ENCODE measurements at places on chromosomes 3 and 15. TPM values are rescaled to one million over a fixed set of nuclear protein-coding genes. Genes with fewer than 3 reads are reported as not detected.

GRCh38 chr3:34475851-34476250 lies 677.4 kb downstream of the PDCD6IP start:
- no peak for DNase-seq

ALDH1A2 gene
- 0.66 TPM for total RNA-seq

DNA sequence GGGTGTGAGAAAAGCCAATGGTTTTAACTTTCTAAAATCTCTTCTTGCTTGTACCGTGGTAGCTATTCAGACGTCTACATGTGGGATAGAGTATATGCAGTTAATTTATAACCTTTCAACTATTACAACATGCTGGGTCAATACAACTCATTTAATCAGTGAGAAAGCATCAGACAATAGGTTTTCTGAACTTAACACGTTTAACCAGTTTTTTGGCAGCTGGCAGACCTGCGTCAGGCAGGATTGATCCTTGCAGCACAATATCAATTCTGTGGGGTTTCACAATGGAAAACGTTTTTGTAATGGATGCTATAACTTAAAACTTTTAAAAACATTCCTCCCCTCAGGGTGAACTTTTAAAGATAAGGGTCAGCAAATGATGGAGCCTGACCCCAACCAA lies 6.5 kb downstream of the GNB5 start:
- DNase-seq = no peak

EPHB1 gene
- total RNA-seq = 0.08 TPM

MKRN2OS gene
- 7.6 TPM for total RNA-seq

- DNase-seq = no peak
Observed at GRCh38 chr3:191175102-191175501, 23.9 kb upstream of the OSTN start.

DNA sequence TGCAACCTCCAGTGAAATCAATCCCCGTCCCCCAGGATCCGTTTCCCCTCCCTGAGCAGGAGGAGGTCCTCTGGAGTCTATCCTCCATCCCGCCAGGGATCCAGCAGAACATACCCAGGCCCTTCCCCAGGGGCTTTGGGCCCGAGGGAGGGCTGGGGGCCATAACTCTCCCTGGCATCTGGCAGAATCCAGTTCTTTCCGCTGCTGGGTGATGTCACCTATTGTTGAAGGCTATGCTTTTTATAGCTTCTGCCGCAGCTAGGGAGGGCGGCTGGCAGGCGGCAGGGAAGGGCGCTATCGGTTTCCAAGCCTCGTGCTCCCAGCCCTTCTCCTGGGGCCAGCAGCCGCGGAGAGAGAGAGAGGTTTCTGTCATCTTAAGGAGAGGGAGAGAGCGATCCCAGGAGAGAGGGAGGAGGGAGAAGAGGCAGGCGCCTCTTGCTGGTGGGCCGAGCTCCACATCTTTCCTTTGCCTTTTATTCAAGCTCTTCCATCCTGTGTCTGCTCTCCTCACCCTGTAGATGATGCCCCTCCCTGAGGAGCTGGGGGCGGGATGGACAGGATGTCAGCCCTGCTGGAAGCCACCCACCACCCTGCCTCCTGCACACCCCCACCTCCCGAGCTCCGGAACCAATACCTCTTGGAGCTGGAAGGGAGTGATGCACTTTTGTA lies 120.1 kb downstream of the ANP32A start:
- DNase-seq = no peak

DNA sequence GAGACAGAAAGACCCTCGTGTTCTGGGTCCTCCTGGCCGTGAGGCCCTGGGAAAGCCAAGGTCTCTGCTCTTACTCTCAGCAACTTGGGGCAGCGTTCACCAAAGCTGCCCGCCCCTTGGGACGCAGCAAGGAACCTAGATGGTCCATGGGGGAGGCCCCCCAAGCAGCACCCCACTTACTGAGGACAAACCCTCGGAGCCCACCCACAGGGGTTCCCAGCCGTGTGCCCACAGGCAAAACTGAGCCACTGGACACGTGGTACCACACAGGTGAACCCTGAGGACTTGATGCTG lies 166.2 kb upstream of the IQSEC1 start:
- no peak for DNase-seq

DNA sequence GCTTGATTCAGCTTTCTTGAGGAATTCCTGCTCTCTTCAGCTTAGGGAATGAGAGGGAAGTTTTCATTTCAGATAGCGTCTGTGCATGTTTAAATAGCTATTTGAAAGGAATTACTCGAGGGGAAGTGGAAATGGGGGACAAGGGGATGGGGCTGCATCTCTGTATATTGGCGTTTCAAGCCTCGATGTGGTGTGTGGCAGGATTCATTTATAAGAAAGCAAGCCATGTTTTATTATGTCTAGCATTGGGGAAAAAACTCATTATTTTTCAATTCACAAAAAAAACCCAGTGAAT lies 1.0 kb downstream of the ATP2C1 start:
- DNase-seq = no peak

- DNase-seq = no peak
Observed at GRCh38 chr3:172376881-172377280, 71.4 kb downstream of the GHSR start.

DNA sequence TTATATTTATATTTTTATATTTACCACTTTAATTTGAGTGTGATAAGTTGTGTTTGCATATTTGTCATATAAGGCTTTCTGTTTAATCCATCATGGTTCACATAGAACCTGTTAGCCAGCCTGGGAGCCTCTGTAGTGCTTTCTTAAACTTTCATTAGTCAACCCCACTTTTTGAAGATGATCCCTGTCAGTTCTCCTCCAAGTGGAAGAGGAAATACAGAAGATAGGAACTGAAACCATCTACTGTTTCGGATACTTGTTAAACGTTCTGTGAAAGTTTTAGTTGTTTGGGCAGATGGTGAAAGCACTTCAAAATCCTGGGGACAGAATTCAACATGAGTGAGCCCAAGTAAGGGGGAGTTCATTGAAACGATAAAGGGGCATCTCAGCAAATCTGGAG lies 4.6 kb upstream of the SAMMSON start:
- no peak for DNase-seq

GRCh38 chr3:185332026-185332735 lies 30.8 kb upstream of the MAP3K13 start:
- no peak for DNase-seq

AMIGO3 gene
- 2.2 TPM for total RNA-seq

DNA sequence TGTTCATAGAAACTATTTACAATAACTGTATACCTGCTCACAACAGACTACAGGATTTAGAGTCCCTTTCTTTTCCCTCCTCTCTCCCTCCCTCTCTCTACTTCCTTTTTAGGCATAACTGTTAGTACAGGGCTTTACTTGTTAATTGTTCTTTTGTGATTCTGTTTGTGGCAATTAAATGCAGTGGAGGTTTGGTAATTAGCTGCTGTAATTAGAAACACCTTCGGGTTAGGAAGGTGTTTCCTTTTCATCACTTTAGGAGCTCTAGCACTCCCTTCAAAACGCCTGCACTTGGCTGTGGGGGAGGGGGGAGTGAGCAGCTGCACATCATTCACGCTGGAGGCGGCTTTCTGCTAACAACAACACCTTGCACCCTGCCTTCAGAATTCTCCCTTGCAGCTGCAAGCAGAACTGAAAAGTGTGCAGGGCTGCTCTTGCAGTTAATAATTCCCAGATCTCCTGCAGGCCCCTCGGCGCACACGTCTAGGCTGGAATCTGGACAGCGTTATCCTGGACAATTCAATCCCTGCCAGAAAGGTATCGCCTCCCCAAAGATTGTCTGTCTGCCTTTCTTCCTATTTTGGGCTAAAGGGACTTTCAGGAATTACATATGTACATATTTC lies 242.6 kb upstream of the RGMA start:
- DNase-seq = no peak

DNA sequence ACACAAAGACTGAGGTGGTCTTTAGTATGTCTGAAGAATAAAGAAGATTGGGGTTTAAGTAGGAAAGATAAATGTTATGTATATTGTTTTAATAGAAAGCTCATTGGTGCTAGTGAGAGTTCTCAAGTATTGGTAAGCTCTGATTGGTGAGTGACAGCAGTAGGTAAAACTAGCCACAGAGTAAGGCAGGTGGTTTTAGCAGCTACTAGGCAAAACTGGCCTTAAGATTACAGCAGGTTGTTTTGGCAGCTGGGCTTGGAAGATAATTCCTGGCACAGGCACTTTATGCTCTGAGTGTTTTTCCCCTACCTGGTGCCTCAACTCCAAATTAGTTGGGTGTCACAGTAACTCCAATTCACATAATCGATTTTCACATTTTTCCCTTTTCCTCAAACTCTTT lies 66.3 kb downstream of the STAG1 start:
- DNase-seq = no peak

DNA sequence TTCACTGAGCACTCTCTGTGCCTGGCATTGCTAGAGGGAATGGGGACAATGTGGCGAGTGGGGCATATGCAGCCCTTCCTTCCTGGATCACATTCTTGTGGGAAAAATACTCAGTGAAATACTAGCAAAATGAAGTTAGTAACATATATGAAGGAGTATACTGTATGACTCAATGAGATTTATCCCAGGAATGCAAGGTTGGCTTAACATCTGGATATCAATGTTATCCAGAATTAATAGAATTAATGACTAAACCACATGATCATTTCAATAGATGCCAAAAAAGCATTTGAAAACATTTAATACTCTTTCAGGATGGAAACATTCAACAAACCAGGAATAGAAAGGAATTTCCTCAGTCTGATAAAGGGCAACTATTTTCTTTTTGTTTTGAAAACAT lies 27.5 kb downstream of the AMOTL2 start:
- DNase-seq = no peak

DNA sequence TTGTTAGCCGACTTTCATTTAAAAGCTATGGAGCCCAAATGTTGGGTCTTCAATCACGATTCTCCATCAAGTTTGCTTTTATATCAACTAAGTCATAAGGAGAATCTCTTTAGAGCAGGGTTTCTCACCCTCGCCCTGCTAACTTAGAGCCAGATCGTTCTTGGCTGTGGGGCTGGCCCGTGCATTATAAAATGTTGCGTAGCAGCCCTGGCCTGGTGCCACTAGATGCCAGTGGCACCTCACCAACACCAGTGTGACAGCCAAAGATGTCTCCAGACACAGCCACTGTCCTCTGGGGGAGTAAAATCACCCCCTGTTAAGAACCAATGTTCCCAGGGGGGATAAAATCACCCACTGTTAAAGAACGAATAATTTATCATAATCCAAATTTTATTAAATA lies 226.1 kb downstream of the OCA2 start:
- DNase-seq = no peak

DNA sequence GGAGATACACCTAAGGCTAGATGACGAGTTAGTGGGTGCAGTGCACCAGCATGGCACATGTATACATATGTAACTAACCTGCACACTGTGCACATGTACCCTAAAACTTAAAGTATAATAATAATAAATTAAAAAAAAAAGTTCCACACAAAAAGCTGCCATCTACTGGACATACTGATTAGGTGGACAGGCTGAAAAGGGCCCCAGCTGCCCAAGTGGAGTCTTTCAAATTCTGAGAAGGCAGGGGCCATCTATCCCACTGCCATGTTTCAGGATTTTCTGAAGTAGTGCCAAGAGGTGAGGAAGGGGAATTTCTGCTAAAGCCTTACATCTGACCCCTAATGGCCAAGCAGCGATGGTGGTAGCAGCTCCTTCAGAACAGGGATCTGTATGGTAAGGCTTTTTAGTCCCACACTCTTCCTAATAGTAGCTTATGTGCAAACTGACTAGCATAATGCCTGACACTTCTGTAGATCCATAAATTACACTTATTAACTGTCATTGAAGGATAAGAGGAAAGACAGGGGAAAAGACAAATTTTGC lies 7.7 kb downstream of the FSTL1 start:
- DNase-seq = no peak

GRCh38 chr3:42961633-42962032 lies 17.5 kb upstream of the GASK1A start:
- no peak for DNase-seq

BFSP2 gene
- not detected for total RNA-seq

GRCh38 chr3:51938780-51939425 lies 2.8 kb downstream of the RRP9 start:
- DNase-seq = no peak

DNA sequence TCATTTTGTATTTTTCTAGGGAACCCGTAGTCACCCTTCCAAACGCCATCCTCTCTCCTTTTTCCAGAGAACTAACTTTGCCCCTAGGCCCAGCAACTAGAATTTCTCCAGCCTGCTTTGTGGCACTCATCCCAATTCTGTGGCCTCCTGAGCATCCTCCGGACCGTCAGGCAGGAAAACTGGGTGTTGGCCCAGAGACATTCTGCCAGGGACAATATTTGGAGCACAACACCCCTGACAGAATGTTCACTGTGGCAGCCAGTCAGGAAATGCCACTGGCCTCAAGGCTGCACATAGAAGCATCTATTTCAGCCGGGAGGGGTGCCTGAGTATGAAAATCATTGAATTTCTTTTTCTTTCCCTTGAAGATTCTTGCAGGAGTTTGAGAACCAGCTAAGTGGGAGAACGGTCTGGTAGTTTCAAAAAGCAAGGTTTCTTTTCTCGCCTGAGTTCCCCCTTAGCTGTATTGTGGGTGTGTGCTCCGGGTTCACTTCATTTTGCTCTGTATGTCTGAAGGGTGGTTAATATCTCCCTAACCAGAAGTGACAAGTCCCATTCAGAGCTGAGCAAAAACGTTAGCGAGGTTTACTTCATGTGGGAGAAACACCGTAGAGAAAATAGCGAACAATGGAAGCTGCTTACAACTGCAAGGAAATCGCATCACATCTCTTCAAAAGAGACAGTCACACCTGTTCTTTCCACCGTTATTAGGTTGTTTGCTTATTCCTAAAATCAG lies 108.1 kb upstream of the TPM1 start:
- DNase-seq = no peak

ANKRD34C gene
- not detected for total RNA-seq

GRCh38 chr3:120285508-120285841 lies 453 bp upstream of the GPR156 start:
- no peak for DNase-seq

ASB14 gene
- total RNA-seq = not detected

ZDHHC19 gene
- total RNA-seq = not detected

- no peak for DNase-seq
Observed at GRCh38 chr15:63462088-63462487, 42.3 kb upstream of the USP3 start.

- no peak for DNase-seq
Observed at GRCh38 chr3:29454161-29454611, 173.3 kb downstream of the RBMS3 start.

GRCh38 chr15:94744080-94744793 lies 512.9 kb downstream of the MCTP2 start:
- DNase-seq = no peak

FRMD4B gene
- 66.2 TPM for total RNA-seq

- no peak for DNase-seq
Observed at GRCh38 chr15:25486051-25486450, 47.2 kb upstream of the UBE3A start.

GRCh38 chr3:142180761-142181362 lies 31.5 kb upstream of the TFDP2 start:
- DNase-seq = no peak

- no peak for DNase-seq
Observed at GRCh38 chr3:122668930-122669730, 11.5 kb upstream of the PARP14 start.

VPS18 gene
- total RNA-seq = 20.8 TPM

FOXB1 gene
- not detected for total RNA-seq

DNA sequence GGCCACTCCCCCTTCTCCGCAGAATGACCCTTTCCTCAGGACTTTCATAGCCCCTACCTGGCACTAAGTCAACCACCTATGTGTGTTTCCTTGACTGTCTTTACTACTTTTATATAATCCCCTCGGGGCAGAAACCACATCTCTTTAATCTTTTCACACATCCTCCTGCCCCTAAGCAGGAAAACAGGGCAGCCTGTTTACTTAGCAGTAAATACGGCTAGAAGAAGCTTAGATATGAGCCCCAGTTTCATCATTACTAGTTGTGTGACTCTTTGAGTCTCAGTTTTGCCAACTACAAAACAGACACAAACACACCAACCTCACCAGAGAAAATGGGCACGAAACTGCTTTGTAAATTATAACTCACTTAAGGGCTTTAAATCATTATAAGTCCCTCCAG lies 98.3 kb downstream of the CYP19A1 start:
- no peak for DNase-seq

SERPINI2 gene
- total RNA-seq = 1.1 TPM

Measured in esophagus squamous epithelium (tissue), 5 donors.